ENCODE measurements at places on chromosomes 6 and 20.

DNA sequence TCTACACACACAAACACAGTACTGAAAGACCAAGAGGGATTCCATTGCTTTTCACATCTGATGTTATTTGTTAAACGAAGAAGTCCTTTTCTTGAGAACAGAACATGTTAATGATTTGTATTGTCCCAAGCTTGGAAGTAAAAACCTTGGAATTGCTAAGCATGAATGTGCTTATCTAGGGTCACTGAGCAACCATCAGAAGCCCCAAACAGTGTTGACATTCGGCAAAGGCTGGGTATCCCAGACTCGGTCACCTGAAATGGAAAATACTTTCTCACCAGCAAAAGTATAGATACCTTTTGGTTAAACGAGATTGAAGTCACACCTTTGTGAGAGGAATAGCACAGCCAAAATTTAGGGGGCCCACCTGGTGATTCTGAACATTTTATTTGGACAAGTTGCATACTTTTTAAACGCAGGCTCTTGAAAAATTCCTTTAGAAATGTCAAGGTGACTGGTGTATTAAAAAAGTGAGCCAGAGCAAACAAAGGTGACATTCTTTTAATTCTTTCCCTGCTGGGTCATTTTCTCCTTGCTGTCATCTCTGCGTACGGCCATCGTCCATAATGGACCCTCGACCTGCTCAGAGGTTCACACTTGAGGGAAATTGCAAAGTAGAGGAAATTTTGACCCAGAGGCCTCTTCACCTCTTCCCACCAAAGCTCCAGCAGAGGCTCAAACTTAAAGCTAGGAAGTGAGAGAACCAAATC, 95.8 kb upstream of the FOXA2 start:
- DNase-seq: no peak

GRCh38 chr20:41218466-41218865, 81.1 kb downstream of the PLCG1 start:
- DNase-seq: no peak

DNA sequence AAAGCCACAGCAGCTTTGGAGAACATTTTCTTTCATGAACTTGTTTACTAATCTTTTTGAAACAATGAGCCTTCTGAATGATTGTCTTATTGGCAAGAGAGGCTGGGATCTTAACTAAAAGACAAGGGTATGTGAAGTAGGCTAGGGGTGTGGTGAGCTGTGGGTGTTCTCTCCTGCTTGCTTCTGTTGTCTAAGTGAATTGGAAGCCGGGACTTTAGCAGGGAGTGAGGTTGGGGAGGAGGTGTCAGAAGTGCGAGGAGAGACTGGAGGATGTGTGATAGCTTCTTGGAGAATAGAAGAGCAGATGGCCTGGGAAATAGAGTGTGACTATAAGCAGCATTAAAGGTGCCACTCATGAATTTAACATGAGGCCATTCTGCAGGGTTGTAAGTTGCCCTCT, 562.8 kb downstream of the UTRN start:
- DNase-seq: no peak

DNA sequence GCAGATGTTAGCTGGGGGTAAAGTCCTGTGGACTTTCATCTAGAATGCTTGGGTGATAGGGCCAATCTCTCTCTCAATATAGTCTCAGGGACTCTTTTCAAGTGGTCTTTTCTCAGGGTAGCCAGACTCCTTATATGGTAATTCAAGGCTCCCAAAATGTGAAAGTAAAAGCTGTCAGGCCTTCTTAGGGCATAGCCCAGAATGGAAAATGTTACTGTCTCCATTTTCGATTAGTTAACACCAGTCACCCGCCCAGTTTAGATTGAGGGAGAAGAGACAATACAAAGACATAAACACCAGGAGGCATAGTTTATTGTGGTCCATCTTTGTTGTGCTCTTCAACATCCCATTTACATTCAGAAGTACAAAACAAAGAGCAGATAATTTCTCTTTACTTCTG, 295.8 kb downstream of the EPHA7 start:
- DNase-seq: no peak

DNA sequence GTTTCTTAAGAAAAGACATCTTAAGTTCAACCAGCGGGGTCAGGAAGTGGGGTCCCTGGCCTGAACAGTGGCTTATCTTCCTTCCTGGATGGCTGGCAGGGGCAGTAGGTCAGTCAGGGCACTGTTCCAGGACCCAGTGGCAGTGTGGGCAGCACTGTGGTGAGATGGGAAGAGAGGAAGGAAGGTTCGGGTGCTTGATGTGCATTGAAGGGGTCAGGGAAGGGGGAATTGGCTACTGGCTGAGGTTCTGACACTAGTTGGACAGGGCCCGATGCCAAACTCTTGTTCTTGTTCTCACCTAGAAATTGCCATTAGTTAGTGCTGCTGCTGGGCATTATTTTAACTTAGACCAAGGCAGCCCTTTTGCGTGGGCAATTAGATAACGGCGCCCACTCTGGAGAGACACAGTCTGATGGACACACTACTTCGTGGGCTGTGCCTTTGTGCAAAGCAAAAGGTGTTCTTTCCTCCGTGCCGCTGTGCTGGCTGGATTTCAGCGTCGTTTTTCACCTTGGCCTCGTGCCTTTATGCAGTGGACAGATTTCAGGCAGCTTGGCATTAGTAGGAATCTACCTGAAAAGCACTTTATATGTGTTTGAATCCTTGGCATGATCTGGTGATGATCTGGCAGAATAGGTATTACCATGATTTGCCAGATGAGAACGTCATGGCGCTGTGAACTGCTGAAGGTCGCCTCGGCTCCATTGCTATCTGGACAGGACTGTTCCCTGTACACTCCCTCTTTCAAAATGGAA, 30.3 kb downstream of the UTRN start:
- DNase-seq: no peak

GRCh38 chr20:1827974-1828785, 67.0 kb upstream of the SIRPA start:
- no peak for DNase-seq

- DNase-seq: peak; percentile 33
Measured at GRCh38 chr6:108127826-108128225, 38.0 kb upstream of the NR2E1 start.

DNA sequence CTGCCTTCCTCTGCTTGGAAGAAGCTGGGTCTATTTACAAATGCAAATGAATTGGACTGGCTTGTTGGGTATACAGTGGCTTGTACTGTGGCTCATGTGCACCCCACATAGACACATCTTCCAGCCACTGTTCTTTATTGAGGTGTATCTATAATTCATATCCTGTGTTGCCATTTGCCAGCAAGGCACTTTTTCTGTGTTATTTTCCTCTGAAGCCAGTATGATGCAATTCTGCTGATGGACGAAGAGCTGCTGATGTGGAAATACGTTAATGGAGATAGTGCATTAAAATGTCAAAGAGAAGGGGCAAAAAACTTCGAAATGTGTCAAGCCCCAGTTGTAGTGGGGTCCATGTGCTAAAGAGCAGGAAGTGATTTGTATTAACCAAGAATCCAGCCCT, 167.5 kb downstream of the TMEM242 start:
- DNase-seq: no peak

- no peak for DNase-seq
Measured at GRCh38 chr6:76124018-76124417, 51.6 kb upstream of the IMPG1 start.

All from T1000 (cell line).